ENCODE measurements at places on chromosomes 3 and 15.

GRCh38 chr15:57769266-57769665, 62.8 kb downstream of the POLR2M start:
- no peak for DNase-seq

DNA sequence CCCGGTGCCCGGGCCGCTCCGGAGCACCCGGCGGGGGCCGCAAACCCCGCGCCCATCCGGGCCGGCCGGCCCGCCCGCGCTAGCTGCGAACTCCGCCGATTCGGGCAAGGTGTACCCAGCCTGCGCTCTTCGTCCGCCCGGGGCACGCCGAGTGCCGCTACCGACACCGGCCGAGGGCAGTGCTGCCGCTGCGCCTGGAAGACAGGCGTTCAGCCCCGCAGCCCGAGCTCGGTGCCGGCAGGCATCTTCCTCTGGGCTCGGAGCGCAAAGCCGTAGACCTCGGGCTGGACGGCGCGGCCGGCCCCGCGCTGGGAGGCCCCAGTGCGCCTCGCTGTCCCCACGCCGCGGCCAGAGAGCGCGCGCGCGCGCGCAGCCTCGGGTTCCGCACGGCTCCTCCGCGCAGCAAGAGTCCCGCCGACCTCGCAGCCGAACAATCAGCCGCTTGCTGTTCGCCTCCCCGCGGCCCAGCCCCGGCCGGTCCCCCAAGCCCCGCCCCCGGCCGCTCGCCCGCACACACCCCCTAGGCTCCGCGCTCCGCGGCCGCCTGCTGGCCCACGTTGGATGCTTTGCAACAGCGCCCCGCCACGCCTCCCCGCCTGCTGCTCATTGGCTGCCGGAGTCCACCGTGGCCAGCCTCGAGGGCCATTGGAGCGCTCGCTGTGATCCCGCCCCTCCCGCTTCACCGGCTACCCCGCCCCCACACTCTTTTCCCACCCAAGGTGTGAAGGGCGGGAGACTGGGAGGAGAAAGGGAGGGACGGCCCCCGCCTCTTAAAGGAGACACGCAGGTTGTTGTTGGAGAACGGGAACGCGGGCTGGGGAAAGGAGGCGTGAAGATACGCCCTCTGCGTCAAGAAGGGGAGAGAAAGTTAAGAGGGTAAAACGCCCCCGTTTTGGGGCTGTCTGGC, at the start of gene LRIG1:
Gene LRIG1 (minus strand): TSS at position 447 of the 907 bp plus-strand sequence. CDS start 615 bp downstream, outside the sequence.
- peak; percentile 99 for DNase-seq

- DNase-seq = no peak
Observed at GRCh38 chr15:34259566-34259965, 34.8 kb downstream of the EMC4 start.

DNA sequence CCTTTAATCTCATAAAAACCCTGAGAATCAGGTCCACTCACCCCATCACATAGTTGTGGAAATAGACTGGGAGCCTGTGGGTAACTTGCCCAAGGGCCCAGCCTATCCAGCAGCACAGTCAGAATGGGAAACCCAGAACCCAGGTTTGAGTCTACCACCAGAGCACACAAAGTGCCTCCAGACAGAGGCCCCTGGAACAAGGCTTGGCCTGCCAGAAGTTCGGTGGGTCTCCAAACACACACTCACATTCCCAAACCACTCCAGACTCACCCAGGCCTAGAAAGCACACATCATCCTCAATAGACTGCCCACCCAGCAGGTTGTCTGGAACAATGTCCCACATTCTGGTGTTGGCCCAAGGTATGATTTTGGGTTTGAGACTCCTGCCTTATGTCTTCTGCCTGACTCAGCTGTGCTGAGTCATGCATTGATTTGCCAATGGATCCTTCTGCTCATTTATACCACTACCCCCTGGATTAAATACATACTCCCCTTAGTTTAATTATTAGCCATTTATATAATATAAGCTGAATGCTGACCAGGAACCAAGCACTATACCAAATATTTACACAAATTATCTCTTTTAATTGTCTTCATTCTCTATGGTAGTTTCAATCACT, 4.5 kb downstream of the SLC12A8 start:
- no peak for DNase-seq

DNA sequence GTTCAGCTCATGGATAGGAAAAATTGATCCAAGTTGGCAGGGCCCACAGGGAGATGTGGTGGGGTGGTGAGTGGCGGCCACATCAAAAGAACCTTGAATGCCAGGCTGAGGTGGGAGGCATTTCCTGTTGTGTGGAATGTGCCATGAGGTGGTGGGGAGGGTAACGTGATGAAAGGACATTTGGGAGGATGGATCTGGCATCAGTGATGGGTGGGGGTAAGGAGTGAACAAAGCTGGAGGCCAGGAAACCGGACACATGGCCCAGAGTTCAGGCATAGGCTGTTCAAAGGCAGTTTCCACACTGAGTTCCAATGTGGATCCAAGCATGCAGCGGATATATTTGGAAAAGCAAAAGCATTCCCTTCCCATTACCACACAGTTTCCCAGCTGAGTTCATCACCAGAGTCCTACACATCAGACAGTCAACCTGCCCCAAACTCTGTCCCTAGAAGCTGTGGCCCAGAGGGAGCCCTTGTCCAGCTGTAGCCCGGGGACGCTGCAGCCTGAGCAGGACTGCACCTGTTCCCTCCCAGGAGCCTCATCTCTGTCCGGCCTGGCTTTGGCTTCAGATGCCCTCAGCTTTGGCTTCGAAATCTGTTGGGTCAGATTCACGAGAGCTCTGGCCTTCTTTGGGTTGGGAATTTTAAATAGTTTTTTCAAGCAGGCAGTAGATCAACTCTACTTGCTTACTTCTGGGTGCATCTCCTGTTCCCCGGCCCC, 37.8 kb upstream of the GOLGA6B start:
- DNase-seq = no peak

GRCh38 chr3:151145713-151146070, 57.3 kb downstream of the GPR171 start:
- DNase-seq = no peak

DNA sequence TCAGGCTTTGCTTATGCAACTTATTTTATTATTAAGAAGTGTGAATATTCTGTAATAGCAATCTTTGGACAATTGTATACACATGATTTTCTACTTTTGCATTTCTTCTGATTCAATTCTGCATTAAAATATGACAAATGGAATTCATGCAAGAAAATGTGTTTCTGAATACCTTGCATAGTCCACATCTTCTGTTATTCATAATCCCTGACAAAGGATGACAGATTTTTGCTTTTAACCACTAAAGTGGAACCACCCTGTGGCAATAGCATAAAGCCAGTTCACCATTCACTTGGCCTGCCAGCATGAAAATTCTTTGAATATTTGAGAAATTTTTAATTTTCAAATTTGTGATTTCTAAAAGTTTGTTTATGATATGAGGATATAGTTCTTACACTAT, 397.0 kb downstream of the ROBO2 start:
- DNase-seq = no peak

GRCh38 chr3:177335728-177336127, 138.4 kb upstream of the TBL1XR1 start:
- no peak for DNase-seq

- no peak for DNase-seq
Observed at GRCh38 chr3:191889756-191890155, 428.8 kb downstream of the PYDC2 start.

- DNase-seq = no peak
Observed at GRCh38 chr3:194964809-194965208, 279.1 kb downstream of the FAM43A start.

DNA sequence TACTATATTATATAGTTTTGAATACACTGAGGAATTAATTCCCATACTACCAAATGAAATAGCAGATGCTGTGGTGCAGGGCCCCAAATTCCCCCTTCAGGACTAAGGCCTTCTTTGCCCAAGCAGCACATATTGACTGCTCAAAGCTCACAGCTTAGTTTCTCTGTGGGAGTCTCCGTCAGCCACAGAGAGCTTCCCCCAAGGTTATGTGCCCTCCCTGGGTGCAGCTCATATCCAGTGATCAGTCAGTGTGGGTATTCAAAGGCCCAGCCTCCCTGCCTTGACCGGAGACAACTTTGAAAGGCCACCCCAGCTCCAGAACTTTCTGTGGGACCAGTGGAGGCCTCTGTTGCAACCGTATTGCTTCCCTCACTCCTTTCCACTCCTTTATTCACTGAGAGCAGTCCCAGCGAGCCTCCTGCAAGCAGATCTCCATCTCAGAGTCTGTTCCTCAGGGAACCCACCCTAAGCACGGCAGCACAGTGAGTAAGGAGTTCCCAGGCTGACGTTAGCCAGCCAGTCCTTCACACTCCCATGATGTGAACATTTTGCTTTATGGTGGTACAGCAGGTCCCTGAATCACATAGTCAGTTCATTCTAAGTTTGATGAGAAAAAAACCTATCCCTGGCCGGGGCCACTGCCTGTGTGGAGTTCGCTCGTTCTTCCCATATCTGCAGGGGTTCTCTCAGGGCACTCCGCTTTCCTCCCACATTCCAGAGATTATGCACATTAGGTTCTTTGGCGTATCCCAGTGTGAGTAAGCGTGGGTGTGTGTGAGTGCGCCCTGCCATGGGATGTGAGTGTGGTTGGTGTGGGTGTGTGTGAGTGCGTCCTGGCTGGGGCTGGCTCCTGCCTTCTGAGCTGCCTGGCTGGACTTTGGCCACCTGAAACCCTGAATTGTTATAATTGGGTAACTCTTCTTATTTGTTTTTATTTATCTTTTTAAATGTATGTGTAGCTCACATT, 64.4 kb upstream of the PPARG start:
- no peak for DNase-seq

DNA sequence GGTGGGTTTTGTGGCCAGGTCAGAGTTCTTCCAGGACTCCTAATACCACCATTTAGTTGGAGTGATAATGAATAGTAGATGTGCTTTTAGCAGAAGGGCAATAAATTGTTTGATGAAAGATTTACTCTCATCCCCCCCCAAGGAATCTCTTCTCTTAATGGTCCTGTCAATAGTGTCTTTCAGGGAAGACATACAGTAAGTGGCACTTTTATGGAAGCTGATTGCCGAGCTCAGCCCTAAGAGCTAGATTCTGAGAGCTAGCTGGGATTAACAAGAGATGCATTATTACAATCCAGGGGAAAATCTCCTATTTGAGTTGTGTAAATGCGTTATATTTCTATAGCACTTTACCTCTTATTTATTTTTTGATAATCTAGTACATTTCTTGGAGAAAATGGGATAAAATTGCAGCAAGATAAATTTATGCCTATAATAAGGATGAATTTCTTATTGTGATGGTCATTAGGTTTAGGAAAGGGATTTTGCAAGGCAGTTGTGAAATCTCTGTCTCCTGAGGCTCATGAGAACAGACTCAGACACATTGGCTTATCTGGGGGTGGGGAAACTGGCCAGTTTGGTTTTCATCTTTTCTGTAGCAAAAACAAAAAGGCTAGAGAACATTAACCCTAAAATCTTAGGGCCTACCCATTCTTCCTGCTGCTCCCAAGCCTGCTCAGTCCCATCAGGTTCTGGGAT, 41.6 kb upstream of the CLSTN2 start:
- DNase-seq = no peak

GRCh38 chr3:72155391-72156064, 370.6 kb upstream of the PROK2 start:
- no peak for DNase-seq

DNA sequence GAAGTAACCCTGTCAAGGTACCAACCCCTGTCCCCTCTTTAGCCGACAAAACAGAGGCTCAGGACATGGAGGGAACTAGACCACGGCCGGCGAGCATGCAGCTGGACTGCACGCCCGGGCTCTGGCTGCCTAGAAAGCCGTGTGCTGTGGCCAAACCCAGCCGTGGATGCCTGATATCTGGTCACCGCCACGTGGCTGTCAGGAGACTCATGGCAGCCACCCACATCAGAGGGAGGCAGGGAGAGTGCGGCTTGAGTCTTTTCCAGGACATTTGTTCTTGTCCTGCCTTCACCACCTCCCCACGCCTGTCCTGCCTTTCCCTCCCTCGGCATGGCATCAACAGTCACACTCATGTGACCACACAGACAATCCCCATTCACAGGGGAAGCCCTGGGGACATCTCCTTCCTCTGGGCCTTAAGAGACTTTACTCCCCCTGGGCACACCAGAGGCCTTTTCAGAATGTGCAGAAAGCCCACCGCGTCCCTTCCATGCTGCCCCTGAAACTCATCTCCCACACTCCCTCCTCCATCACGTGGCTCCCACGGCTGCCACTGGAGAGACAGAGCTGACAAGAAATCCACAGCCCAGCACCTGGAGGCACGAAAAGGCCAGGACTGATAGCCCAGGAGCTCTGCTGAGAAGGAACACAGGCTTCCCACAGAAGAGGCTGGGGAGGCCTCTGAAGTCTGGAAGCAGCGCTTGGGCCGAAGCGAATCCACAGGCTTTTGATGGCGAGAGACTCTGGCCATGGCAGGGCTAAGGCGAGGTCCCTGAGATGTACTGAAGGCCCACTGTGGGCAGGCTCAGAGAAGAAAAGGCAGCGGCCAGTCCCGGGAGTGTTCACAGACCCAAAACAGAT, 71.2 kb upstream of the IQSEC1 start:
- DNase-seq = no peak

DNA sequence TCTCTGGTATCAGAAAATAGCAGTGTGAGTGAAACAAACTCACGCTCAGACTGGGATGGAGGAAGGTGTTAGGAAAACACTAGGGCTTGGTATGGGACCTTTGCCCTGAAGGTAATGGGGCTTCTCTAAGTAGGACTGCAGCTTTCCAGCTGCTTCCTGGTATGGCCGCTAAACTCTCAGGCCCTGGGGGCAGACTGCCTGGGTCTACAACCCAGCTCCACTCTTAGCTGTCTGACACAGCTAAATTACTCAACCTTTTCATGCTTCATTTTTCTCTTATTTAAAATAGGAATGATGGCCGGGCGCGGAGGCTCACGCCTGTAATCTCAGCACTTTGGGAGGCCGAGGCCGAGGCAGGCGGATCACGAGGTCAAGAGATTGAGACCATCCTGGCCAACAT, 5.2 kb upstream of the YEATS2 start:
- no peak for DNase-seq

DNA sequence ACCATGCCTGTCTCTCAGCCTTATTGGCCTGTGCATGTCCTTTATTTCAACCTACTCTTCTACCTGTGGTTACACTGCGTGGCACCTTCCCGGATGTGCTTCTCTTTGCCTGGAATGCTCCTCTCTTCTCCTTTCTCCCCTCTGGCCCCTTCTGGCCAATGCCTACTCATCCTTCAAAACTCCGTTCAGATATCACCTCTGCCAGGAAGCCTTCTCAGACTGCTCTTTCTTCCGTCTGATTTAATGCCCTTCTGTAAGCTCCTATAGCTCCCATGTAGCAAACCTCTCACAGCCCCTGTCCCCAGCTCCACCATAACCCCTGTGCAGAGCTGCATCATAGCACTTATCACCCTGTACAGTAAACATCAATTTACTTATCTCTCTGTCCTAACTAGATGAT, 13.2 kb downstream of the KLHL6 start:
- DNase-seq = no peak

GRCh38 chr3:177597311-177598096, 400.2 kb upstream of the TBL1XR1 start:
- DNase-seq = no peak

Data from activated CD4-positive, alpha-beta T cell treated with anti-CD3 and anti-CD28 coated beads, Interleukin-2, amount 50 U/mL, for 4 hours (primary cell).